Foreskin melanocyte (primary cell): ENCODE measurements at places on chromosomes 3 and 15.

DNA sequence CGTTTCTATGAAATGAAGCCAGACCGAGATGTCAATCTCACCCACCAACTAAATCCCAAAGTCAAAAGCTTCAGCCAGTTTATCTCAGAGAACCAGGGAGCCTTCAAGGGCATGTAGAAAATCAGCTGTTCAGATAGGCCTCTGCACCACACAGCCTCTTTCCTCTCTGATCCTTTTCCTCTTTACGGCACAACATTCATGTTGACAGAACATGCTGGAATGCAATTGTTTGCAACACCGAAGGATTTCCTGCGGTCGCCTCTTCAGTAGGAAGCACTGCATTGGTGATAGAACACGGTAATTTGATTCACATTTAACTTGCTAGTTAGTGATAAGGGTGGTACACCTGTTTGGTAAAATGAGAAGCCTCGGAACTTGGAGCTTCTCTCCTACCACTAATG lies 41.9 kb upstream of the TRA2B start:
- no peak for DNase-seq

DNA sequence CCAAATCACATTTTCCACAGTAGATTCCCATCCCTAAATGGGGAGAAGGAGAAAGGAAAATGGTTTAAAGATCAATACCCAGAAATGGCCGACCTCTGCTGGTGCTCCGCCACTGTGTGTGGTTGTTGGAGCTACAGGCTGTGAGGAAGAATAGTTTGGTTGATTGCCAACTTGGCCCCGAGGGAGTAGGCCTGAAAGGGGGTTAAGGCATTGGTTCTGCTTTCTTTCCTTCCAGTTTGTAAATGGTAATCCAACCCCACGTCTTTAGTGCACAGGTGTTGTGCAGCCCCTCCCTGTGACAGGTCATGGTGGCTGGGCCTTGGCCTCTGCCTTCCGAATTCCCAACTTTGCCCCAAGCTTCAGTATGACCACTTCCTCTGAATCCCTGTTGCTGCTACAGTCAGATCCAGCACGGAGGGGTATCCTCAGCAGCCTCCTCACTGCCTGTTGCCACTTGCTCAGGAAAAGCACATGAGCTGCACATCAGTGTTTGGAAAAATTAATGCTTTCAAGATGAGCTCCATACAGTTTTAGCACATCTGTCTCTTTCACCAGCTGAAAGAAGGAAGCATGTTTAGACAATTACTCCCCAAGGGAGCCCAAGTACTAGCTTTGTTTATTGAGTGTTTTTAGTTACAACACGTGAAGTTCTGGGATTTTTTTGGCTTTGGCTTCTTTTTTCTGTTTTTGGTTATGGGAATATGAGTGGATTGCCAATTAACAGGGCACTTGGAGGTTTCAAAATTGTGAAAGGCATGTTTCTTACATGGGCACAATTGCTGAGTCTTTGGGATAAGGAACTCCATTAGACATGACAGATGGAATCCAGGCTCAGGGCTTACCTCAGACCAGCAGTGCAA lies 92.3 kb upstream of the ROPN1 start:
- no peak for DNase-seq

- no peak for DNase-seq
Observed at GRCh38 chr15:74857671-74858368, 14.9 kb upstream of the ULK3 start.

GRCh38 chr3:10495003-10495402 lies 10.4 kb downstream of the ATP2B2 start:
- no peak for DNase-seq

- no peak for DNase-seq
Observed at GRCh38 chr15:61080221-61081026, 148.7 kb downstream of the RORA start.

DNA sequence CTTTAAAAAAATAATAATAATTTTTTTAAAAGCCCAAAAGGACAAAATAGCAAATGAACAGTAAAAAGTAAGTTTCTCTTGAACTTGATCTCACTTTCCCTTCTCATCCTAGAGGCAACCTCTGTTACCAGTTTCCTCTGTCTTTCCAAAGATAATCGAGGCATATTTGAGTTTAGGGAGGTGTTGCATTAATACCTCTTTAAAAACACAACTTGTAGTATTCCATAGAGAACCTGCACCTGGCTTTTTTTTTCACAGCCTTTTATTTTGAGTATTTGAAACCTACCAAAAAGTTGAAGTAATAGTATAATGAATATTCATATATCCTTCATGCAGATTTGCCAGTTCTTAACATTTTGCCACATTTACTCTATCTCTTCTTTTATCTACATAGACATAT lies 9.1 kb downstream of the CSK start:
- DNase-seq, result no peak

- no peak for DNase-seq
Observed at GRCh38 chr15:96406291-96406690, 75.8 kb downstream of the NR2F2 start.

- no peak for DNase-seq
Observed at GRCh38 chr15:97978401-97979139, 18.1 kb downstream of the ARRDC4 start.

GRCh38 chr3:125110016-125110875 lies 54.4 kb upstream of the HEG1 start:
- peak; percentile 71 for DNase-seq

GRCh38 chr15:87689716-87690115 lies 566.8 kb downstream of the NTRK3 start:
- no peak for DNase-seq

- DNase-seq, result no peak
Observed at GRCh38 chr3:69199942-69200341, 77.5 kb upstream of the LMOD3 start.

DNA sequence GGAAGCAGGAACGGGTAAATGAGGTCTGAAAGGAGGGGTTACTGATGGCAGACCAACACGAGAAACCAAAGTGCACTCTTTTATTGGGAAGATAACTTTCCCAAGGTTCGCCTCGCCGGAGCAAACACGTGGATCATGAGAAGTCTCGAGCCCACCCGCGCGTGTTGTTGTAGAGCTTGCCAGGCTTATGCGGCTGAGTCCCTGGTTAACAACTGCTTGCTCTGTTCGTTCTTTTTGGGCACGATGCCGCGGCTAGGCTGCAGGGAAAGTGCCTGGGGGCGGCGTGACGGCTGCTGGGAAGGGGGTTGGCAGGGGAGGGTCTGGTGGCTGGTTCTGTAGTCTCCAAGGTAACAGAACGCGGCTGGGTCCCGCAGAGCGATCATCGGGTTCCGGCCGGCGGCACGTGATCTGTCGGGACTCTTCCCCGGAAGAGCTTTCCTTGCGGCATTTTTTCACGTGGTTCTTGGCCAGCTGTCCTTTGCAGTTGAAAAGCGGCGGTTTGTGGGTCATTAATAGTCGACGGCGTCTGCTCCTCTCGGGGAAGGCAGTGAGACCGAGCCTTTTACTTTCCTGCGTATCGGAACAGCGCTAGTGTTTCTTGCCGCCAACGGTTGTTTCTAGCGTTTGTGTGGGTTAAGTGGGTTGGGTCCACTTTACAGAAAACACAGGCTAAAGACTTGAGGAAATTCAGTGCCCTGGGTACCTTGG lies 1.5 kb downstream of the MGA start:
- DNase-seq, result peak; percentile 95

DNA sequence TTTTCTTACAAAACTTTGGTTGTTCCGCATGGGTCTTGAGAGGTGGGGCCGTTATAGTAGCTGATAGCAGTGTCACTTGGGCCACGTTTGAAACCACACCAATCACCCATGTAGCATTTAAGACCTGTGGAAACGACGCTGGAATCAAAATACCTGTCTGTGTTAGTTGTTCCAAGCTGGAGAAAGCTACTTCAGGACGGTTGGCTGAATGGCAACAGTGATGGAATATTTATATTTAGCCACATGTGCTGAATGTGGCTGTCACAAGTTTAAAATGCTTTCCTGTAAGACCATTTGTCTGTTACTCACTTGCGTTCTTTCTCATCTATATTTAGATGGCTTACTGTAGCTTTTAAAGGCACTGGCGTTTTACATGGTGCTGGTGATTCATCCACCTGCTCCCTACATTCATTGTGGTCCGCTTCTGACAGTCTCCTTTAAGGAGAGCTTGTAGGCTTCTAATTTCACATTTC lies 1.4 kb downstream of the DNAJA4 start:
- DNase-seq, result peak; percentile 80

DNA sequence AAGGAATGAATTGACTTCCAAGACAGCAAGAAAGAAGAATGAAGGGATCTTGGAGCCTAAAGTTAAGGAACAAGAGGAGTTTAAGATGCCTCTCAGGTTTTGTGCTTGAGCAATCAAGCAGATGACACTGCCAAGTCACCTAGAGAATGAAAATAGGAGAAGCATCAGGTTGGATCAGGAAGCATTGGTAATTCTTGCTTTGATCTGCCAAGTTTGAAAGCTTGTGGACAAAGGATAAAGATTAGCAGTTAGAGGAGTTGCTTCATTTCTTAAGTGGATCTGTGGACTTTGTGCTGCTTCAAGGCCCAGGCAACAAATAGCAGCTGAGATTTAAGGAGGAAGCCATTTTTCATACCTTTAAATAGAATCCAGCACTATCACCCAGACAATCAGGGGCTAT lies 35.6 kb downstream of the FRMD5 start:
- DNase-seq, result no peak

GRCh38 chr15:90334304-90334731 lies 17.8 kb upstream of the ZNF774 start:
- no peak for DNase-seq

DNA sequence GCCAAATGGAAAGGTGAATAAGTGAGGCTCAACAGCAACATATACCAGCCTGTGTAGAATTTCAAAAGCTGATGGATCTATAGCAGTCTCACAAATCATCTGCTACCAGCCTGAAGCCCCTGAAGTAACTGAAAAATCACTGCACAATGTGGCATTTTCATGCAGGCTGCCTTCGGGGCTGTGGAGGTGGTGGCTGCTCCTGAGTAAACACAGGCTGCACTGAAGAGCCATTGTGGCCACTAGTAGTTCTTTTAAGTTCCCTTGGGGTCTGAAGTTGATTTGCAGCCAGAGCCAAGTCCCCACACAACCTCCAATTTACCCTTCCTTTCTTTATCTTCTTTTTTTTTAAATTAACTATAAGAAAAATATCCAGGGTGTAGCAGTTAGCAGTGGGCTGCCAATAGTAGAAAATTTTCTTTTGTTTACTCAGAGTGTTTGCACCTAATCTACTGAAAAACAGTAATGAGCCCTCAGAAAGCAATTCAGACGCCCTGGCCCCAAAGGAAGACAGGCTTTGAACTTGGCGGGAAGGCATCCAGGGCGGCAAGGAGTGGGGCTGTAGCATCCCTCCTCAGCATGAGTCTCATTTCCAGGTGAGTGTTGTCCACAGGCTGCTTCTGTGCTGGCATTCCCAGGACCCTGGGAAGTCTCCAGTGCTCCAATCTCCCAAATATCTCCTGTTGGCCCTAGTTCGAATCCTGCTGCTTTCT lies 13.3 kb upstream of the SUSD5 start:
- DNase-seq, result peak; percentile 25

DNA sequence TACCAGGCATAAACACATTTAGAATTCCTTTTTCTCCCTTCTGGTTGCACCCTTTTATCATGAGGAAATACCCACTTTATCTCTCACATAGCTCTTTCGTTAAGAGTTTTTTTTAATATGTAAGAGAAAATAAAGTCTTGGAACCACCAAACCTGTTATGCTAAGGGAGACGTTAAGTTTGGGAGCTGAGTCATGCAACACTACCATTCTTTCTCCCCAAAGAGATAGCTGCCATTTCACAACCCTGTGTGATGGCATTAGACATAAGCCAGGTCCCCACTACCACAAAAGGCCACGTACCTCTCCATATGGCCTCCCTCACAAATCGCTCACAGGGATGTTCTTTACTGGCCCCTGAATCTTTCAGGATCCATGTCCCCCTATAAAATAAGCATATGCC lies 7.6 kb upstream of the NIPA1 start:
- DNase-seq, result no peak

DNA sequence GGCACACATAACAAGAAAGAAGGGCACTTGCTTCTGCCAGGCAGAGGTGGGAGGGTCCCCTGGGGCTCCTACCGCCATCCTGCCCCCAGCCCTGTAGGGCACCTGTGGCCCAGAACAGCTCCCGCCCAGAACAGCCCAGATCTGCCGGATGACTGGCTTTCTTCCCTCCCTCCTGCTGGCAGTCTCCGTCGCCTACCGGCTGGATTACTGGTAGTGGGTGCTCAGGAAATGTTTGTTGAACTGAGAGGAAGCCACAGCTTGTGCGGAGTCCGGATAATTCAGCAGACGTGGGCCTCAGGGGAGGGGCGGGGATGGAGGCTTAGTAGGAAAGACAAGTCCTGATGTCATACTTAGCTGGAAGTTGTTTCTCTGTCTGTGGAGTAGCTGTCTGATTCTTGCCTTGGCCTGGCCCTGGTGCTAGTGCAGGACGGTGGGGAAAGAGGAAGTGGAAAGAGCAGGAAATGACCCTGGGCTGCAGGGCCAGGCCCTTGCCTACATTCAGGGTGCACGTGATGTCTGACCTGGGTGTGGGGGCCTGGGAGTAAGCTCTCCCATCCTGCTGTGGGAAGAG lies 6.7 kb downstream of the CCDC9B start:
- no peak for DNase-seq

DNA sequence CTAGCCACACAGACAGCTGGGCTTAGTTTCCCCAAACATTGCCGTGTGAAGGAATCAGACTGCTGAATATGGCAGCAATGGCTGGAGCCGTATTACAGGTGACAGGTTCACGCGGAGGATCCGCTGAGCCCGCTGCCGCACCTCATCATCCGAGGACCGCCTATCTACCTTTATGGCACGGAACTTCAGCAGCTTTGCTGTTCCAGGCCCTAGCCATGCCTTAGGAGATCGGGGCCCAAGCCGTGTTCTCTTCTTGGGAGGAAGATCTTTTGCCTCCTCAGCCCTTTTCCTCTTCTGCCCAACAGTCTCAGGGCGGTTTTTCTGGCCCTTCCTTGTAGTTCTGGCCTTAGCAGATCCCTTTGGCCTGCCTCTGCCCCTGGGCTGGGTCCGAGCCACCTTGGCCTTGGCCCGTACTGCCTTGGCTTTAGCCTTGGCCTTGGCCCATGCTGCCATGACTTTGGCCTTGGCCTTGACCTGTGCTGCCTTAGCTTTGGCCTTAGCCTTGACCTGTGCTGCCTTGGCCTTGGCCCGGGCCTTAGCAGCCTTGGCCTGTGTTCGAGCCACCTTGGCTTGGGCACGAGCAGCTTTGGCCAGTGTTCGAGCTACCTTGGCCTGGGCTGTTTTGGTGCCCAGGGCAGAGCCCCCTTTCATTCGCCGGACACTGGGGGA lies 3.2 kb downstream of the CCDC71 start:
- DNase-seq, result no peak

DNA sequence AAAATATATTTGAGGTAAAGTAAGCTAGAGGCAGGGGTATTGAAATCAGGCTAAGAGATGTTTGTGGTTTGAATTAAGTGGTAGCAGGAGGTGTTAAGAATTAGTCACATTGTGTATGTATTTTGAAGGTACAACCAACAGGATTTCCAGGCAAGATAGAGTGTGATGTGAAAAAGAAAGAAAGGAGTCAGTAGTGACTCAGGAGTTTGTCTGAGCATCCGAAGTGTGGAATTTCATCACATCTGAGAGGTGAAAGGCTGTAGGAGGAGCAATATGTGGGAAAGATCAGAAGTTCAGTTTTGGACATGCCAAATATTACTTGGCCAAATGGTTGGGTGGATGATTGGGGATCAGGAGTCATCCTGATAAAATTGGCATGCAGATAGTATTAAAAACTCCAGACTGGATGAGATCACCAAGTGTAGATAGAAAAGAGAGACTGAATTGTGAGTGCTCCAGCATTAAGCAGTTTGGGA lies 32.1 kb upstream of the EBLN2 start:
- no peak for DNase-seq
